Karpas-422 (cell line): ENCODE measurements at places on chromosomes 3 and 15. TPM values are rescaled to one million over a fixed set of nuclear protein-coding genes. Genes with fewer than 3 reads are reported as not detected.
A peak's percentile ranks its signal among the peaks of the same experiment; 100 is the strongest.

Gene INKA1
- 5.7 and 9.8 TPM in 2 replicates for total RNA-seq

Gene CCDC191
- 2.8 and 9.4 TPM in 2 replicates for total RNA-seq

Gene CATSPER2
- total RNA-seq, result 5.1 and 6.0 TPM in 2 replicates

Gene RNF7
- total RNA-seq, result 38.5 and 63.9 TPM in 2 replicates

GRCh38 chr3:180306155-180306554 lies 269.4 kb upstream of the PEX5L start:
- no peak for DNase-seq

DNA sequence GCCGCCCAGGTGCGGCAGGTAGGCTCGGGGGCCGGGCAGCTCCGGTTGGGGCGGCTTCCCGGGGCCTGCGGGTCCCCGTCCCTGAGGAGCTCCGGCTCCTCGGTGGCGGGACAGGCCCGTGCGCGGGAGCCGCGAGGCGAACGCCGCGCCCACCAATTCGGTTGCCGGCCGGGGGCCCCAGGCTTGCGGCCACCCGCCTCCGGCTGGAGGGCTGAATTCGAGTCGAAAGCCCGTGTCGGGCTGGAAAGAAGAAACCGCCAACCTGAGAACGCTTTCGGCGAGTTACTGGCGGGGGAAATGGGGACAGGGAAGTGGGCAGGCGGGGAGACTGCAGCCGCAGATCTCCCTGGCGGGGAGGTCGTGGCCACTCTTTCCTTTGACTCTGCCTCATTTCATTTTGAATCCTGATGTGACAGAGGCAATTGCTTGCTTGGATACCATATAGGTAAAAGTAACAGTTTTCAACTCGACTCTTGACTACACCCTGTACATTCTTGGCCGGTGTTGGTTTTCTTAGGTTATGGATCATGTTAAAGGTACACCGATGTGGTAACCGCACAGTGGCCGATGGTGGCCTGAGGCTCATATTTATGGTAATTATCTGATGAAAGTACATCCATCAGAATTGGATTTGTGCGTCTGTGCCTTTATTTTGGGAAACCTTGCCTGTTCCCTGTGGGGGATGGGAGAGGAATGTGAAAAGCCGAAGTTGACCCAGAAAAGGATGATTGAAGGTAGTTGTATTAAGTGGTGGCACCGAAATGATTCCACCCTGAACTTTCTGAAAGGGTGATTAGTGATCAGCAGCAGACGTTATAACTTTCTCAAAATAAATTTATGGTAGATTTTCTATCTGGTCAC lies 1.7 kb downstream of the B3GNT5 start:
- no peak for DNase-seq

- DNase-seq, result peak; percentile 34
Measured at GRCh38 chr3:125406070-125406469, 30.9 kb upstream of the ZNF148 start.

GRCh38 chr3:111072031-111072921 lies 660 bp downstream of the NECTIN3 start:
- DNase-seq, result no peak

- DNase-seq, result no peak
Measured at GRCh38 chr3:70811880-70812279, 499.4 kb upstream of the MDFIC2 start.

DNA sequence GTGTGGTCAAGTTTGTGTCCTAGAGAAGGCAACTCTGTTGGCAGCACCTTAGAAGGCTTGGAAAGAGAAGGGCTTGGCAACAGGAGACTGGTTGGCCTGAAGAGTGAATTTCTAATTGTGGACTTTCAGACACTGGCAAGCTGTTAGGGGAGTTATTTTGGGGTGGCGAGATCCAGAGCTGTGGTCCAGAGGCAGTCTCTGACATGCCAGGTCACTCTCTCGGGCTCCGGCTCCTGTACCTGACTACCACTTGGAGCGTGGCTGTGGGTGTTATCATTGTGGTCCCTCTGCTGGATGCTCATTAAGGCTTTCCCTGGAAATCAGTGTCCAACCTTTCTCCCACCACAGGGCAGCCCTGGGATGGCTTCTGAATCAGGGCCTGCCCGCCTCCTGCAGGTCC lies 209.0 kb downstream of the SLCO3A1 start:
- DNase-seq, result no peak

- peak; percentile 54 for DNase-seq
Measured at GRCh38 chr15:71801935-71802655, 8.3 kb upstream of the NR2E3 start.

GRCh38 chr3:125443923-125444322 lies 68.8 kb upstream of the ZNF148 start:
- DNase-seq, result no peak

DNA sequence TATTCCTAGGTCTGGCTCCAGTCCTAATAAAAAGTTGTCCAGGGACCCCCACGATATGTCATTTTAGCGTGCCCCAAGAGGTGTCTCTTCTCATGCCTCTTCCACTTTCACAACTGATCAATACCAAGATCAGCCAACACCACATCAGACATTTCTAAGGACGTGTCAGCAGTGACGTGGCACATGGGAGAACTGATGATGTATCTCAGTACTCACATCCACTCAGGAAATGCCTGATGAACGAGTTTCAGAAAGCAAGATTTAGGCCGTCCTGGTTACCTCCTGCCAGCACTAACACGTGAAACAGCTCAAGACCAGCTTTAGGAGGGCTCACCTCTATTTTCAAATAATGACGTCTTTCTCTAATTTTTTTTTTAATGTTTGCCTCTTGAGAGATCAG lies 19.6 kb downstream of the VGLL4 start:
- DNase-seq, result no peak
